ENCODE measurements at places on chromosomes 16 and 17. TPM values are rescaled to one million over a fixed set of nuclear protein-coding genes. Genes with fewer than 3 reads are reported as not detected.

GRCh38 chr16:77760800-77761199, 27.6 kb upstream of the VAT1L start:
- H3K4me1 ChIP-seq: no peaks in the 10 kb centered on the region
- DNase-seq: no peak
- H3K27me3 ChIP-seq: no peaks in the 10 kb centered on the region
- H3K36me3 ChIP-seq: no peaks in the 10 kb centered on the region

DNA sequence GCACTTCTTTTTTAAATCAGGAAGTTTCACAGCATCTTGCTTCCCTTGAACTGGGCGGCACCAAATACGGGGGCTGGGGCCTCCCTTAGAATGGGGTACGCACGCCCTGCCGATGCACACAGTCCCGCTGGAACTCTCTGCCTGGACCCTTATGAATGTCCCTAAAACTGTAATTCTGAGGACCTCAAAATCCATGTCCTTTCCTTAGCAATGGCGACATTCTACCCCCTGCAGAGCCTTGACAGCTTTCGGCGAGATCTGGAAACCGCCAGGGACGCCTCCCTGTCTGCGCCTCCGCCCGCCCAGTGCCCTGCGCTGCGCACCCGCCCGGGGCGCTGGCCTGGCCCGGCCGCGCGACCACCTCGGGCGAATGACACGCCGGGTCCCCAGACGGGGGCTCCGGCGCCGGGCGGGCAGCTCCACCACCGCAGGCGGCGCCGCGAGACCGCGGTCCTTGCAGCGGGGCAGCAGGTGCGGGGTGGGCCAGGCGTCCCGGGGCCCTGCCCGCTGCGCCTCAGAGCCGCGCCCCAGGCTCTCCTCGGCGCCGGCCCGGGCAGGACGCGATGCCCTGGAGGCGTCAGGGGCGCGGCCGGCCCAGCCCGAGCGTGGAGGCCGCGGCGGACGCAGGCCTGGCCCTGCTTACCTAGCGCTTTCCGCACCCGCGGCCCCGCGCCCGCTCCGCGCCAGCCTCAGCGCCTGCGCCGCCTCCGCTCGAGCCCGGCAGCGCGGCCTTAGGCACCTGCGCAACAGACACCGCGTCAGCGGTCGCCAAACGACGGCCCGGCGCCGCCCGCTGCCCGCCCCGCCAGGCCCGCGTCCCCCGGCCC, 548 bp downstream of the HAGH start:
- H3K27me3 ChIP-seq: no peaks in the 10 kb centered on the region
- DNase-seq: no peak
- peaks cover 44% of the 10 kb centered on the region for H3K4me1 ChIP-seq
- H3K36me3 ChIP-seq: peaks cover 15% of the 10 kb centered on the region

GRCh38 chr16:71707199-71707598, 17.3 kb downstream of the PHLPP2 start:
- H3K4me1 ChIP-seq: peaks cover 4% of the 10 kb centered on the region
- no peaks in the 10 kb centered on the region for H3K36me3 ChIP-seq
- H3K27ac ChIP-seq: no peak overlapping the region
- no peaks in the 10 kb centered on the region for H3K27me3 ChIP-seq

DNA sequence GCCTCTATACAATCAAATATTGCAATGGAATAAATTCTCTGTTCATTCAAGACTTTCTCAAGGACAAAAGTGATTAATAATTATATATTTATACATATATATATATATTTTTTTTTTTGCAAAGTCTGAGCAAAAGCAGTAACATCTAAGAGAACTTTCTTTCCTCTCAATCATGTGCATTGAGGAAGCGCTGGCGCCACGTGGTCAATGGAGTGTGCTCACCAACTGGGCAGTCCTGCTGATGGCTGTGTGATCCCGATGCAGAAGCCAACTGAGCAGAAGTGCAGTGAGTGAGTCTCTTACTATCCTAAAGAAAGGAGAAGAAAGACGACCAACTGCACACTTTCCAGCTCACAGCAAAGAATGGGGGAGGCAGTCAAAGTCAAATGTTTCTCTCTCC, 37.2 kb upstream of the ULK2 start:
- H3K4me1 ChIP-seq: peaks cover 8% of the 10 kb centered on the region
- DNase-seq: no peak
- no peaks in the 10 kb centered on the region for H3K27me3 ChIP-seq
- peaks cover 33% of the 10 kb centered on the region for H3K36me3 ChIP-seq
- no peak overlapping the region for H3K27ac ChIP-seq

DNA sequence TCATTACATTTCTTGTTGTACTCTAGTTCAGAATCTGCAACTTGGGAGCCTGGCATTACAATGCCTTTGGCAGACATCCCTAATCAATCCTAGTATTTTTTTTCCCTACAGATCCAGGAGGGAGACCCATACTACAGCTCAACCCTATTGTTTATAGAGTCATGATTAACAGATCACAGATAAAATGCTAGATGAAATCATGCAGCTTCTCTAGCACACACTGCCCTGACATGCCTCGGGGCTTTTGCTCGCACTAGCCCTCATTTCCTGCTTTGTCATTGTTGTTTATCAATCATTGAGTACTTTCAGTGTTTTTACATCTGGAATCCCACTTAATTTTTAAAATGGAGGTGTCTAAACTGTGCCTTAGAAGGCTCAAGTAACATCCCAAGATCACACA, 412.5 kb downstream of the CA10 start:
- no peak overlapping the region for H3K4me3 ChIP-seq
- no peak for DNase-seq
- no peak overlapping the region for H3K27ac ChIP-seq
- H3K27me3 ChIP-seq: no peaks in the 10 kb centered on the region
- H3K36me3 ChIP-seq: no peaks in the 10 kb centered on the region

C1QTNF8 gene
- total RNA-seq: not detected

SNX20 gene
- total RNA-seq: 1.8 TPM

TMEM106A gene
- 3.0 TPM for total RNA-seq
